NCI-H2081 (cell line): ENCODE measurements at places on chromosomes 4 and X.
A peak's percentile ranks its signal among the peaks of the same experiment; 100 is the strongest.

- no peak for DNase-seq
Observed at GRCh38 chr4:76562161-76562560, 127.1 kb downstream of the SHROOM3 start.

DNA sequence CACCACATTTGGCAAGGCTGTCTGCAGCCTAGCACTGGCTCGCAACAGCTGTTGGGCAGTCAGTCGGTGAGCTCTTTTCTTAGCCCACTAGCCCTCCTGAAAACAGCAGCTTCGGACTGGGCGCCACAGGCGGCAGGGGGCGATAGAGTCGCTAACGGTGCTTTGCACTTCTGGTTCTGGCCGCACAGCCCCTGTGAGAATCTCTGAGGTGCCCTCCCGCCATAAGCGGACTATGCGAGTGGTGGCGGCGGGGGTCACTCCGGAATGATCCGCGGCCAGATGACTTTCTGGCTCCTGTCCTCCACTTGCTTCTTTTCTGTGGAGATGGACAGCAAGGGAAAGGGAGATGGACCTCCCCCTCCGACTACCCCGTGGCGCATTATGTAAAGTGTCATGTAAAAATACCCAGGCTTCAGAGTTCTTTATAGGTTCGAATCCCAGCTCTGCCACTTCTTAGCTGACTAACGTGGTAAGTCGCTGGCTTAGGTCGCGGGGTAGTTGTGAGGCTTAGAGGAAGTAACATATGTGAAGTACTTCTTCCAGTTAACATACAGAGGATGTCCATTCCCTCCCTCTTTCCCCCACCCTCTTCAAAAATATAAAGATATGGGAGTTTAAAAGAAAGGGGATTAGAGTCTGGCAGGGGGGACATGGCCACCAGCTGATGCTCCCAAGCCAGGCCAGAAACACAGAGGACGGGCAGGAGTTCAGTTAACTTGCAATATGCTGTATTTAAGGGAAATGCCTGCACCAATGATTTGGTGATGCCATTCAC, 11.0 kb downstream of the ARHGAP36 start:
- peak; percentile 47 for DNase-seq

- DNase-seq, result no peak
Observed at GRCh38 chrX:68978255-68978654, 149.4 kb downstream of the EFNB1 start.

GRCh38 chr4:125520258-125520990, 205.7 kb downstream of the FAT4 start:
- DNase-seq, result no peak

DNA sequence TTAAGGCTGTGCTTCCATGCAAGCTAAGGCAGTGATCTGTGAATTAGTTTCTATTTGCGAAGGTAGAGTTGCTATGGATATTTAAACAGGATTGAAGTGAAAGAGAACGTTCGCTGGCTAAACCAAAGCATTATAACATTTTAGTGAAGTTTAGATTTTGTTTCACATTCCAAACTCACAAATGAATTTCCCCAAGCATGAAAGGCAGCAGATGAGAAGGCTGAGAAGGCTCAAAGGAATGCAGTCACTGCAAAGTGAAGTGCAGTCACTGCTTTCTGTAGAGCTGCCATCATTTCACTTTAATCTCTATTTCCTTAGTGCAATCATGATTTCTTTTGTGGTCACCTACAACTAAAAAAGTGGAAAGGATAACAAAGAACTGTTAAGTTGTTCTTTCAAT, 334.7 kb upstream of the NR3C2 start:
- no peak for DNase-seq

- no peak for DNase-seq
Observed at GRCh38 chr4:70902577-70903290, 565 bp downstream of the MOB1B start.

DNA sequence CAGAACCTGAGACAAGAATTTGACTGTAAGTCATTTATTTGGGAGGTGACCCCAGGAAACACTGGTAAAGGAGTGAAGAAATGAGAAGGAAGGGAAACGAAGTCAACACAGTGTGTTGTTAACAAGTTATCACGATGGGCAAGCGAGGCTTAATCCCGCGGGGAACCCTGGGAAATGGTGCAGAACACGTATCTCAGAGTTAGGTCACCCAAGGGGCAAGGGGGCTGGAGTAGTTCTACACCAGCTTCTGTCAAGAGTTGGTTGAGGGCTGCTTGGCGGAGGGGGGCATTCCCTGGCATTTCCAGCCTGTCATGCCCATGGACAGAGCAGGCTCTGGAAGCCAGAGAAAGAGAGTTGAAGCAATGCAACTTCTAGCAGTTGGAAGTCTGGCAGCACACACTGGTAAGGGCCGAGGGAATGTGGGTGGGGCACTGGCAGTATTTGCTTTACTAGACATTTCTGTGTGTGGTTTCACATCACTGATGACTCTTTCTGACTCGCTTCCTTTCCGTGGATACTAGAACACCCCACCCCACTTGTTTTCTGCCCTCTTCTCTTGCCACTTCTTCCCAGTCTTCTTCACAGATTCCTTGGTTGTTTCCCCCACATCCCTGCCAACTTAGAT, 52.2 kb upstream of the ADGRG2 start:
- DNase-seq, result no peak

GRCh38 chr4:117311215-117311614, 225.8 kb upstream of the TRAM1L1 start:
- no peak for DNase-seq

DNA sequence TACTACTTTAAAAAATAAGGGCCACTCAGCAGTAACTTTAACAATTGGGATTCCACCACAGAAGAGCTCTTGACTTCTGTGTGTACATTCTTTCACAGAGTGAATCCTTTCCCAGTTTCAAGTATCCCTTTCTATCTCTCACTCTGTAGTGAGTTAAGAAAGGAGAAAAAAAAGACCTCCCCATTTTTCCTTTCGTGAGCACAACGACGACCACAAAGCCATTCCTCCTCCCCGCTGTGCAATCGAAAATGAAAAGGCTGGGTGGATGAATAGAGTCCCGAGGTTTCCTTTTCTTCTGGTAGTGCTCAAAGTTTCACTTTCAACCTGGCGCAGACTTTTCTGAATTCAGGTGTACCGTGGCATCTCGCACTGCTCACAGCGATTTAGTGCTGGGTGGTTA, 58.0 kb downstream of the TAB3 start:
- DNase-seq, result no peak
